ENCODE measurements at places on chromosomes 2 and 18.
A peak's percentile ranks its signal among the peaks of the same experiment; 100 is the strongest.

DNA sequence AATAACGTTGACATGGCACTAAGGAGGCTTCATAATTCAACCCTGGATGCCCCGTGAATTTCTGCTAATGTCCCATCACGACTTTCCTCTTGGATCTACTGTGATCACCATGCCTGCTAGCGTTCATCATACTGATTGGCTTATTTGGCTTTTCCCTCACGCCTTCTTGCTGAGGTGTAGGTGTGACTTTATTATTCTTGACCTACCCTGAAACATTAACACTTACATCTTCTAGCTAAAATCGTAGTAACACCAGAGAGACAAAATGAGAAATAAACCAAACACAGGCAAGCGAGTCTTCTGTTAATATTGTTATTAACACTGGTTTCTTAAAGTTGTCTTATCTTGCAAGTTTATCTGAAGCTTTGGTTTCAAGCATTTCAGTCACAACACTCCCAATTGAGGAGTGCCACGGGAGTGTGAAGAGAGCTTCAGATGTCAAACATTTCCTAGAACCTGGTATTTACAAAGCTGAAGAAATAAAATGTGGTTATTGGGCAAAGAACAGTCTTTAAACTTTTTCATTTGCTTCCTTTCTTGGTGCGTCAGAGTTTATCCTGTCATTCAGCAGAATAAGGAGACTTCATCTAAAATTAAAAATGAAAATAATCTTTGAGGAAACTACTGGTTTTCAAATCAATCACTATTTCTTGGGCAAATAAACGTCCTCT is 15.4 kb upstream of the STAT1 start:
- DNase-seq: no peak

DNA sequence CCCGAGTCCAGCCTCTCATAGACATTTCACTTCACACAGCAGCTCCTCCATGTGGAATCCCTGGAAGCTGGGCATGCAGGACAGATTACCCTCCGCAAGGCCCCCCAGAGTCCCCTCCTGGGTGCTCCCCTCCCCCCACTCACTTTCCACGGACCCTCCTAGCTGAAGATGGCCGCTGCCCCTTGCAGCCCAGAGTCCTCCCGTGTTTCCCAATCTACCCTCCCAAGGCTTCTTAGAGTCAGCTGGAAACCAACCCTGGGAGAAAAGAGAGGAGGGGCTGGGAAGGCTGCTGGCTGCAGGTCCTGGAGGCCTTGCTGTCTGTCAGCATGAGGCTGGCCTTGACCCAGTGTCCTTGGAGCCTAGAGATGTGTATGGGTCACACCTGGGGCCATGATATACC is 49.0 kb upstream of the HAAO start:
- DNase-seq: peak; percentile 27

DNA sequence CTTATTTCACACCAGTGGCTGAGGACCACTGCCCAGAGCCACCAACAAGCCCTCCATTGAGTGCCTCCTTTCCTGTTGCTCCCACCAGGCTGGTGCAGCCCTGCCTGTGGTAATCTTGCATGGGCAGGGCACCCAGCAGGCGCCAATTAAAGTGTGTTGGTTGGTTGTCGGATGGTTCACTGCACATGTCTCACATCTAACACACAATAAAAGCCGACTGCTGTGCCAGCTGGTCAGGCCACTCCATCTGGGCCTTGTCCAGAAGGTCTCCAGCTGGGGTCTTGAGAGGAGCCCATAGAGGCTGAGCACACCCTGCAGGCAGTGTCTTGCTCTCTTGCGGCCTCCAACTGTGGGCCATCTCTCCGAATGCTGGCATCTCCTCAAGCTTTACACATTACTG is 494.8 kb upstream of the KLHL29 start:
- no peak for DNase-seq

DNA sequence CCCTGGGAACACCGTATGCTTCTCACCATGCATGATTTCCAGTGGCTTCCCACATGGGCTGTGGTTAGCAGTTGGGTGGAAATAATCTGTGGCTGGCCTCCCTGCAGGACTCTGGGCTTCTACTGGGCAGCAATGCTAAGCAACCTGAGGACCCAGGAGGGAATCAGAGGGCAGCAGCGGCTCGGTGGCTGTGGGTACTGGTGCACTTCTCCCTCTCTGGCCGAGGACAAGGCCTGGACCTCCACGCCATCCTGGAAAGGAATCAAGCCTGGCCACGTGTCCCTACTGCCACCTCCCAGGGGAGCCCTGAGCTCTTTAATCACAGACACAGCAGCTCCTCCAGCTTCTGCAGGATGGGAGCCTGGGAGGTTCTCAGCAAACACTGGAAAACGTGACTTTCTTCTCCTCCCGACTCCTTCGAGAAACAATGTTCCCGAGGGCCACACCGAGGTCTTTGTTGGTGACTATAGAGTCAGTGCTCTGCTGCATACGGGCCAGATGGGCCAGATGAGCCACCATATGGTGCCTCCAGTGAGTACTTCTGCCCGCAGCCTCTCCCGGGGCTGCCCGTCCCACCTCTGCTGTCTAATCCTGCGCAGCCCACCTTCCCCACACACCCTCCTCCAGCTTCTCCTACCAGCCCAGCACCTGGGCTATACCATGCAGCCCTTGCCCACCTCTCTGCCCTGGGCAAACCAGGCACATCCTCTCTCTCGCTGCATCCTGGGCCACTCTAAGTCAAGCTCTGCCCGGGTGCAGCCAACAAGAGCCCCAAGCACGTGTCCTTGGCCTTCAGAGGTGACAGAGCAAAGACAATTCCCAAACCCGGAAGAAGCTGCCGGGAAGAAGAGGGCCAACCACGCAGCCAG is 42.8 kb upstream of the OTOS start:
- no peak for DNase-seq

- DNase-seq: peak; percentile 25
These were observed 20.6 kb upstream of the AMMECR1L start for GRCh38 chr2:127906206-127906926.

DNA sequence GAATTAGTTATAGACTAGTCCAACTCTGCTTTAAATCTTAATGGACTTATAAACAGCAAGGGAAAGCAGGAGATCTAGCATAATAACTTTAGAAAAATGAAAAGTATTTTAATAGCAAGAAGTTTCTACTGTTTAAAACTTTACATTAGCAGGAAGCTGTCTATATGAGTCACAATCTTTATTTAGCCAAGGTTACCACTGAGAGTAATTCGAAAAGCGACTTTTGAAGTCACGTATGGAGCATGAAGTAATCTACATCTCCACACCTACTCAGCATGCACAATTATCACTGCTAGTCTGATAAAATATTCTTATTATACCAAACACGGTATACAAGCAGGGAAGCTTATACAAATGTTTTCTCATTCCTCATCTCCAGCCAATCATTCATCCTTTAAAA is 515.4 kb upstream of the SOX11 start:
- no peak for DNase-seq

DNA sequence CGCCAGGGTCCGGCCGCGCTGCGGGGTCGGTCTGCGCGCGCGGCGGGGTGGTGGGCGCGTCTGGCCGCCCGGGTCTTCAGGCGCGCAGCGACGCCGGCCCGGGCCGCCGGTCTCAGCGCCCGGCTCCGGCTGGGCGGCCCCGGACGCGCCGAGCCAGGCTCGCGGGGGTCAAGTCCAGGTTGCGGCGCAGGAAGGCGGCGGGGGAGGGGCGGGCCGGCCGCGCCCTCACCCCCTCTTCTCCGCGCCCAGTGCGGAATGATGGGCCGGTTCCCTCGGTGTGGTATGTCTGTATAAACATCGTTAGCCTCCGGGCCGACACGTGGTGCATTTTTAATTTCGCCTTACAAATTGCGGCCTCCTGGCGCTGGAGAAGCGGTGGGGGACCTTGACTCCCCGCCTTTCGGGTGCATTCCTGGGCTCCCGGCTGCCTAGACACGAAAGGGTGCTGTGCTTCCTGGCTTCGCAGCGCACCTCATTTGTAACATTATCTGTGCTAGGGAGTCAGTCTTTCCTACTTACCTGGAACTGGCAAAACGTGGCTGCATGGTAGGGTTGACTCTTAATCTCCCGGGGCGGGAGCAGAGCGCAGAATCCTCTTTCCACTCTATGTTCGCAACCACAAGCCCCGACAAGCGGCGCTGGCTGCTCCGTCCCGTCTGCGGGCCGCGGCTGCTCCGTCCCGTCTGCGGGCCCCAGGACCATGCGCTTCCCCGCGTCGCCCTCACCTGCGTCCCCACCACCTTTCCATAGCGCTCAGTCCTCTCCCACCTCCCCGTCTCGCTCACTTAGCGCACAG is 69.0 kb downstream of the CTAGE1 start:
- peak; percentile 83 for DNase-seq
